ENCODE measurements at places on chromosomes 6 and 20. TPM values are rescaled to one million over a fixed set of nuclear protein-coding genes. Genes with fewer than 3 reads are reported as not detected.

PRSS35 gene
- not detected for total RNA-seq

- DNase-seq, result no peak
Measured at GRCh38 chr20:24968278-24968800, 19.3 kb downstream of the CST7 start.

DNA sequence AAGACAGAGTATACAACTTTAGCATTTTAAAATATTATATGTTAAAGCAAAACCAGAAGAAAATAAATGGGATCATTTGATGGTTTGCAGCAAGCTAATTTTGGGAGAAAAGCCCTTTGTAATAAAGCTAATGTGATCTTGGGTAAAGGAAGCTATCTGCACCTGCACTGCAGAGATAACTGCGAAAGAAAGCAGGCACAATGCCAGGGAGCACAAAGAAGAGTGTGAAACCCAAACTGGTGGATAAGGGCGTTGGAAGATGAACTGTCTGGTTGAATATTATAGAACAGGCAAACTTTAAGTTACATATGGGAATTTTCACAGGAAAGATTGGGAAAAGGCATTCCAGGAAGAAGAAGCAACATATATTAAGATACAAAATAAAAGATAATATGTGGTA lies 179.2 kb upstream of the KHDRBS2 start:
- DNase-seq, result no peak

DNA sequence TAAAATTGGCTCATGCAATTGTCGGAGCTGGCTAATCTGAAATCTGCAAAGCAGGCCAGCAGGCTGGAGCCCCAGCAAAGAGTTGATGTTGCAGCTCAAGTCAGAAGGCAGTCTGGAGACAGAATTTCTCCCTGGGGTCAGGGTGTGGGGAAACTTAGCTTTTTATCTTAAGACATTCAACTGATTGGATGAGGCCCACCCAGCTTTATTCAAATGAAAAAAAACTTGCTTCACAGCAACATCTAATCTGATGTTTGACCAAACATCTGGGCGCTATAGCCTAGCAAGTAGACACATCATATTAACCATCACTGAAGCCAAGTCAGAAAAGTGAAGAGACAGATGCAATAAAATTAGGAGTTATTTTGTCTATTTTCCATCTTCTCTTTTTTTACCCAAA lies 108.8 kb upstream of the CCDC28A start:
- no peak for DNase-seq

GRCh38 chr6:115323001-115323400 lies 737.7 kb downstream of the FRK start:
- DNase-seq, result no peak

NRSN1 gene
- not detected for total RNA-seq

MYB gene
- total RNA-seq, result 91.4 TPM

- no peak for DNase-seq
Measured at GRCh38 chr6:119220452-119220851, 129.1 kb downstream of the MAN1A1 start.

C6orf15 gene
- not detected for total RNA-seq

DNA sequence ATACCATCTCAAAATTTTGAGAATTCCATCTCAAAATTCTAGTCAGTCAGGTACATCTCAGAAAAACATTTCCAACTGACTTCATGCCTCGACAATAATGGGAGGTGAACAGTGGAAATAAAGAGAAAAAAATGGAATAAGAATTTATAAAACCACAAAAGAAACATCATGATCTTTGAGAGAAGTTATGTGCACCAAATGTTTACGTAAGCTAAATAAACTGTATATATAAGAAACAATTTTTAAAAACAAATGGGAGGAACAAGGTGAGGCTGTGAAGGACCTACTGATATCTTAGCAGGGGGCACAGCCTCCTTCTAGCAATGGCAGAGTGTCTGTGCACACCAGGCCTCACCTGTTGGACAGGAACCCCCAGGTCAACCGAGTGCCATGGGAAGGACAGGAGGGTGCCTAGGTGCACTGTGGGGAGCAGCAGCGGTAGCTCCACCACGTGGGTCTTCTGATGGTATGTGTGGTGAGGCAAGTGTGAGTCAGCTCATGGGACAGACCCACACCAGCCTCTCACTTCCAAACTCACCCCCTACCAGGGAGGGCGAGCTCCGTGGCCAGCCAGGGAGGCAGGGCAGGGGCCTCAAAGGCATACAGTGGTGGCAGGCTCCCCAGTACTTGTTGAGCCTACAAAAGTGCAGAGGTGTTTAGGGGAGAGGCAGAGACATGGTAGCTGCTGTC lies 23.2 kb downstream of the DIDO1 start:
- DNase-seq, result peak; percentile 48

DSN1 gene
- total RNA-seq, result 35.9 TPM

FYN gene
- total RNA-seq, result 504 TPM
